ENCODE measurements at places on chromosomes 12 and 14.

GRCh38 chr12:46365951-46366379 lies 6.6 kb downstream of the SLC38A2 start:
- DNase-seq: no peak

GRCh38 chr12:76864791-76865400 lies 13.9 kb downstream of the CSRP2 start:
- no peak for DNase-seq

GRCh38 chr12:11725686-11726085 lies 76.2 kb downstream of the ETV6 start:
- no peak for DNase-seq

DNA sequence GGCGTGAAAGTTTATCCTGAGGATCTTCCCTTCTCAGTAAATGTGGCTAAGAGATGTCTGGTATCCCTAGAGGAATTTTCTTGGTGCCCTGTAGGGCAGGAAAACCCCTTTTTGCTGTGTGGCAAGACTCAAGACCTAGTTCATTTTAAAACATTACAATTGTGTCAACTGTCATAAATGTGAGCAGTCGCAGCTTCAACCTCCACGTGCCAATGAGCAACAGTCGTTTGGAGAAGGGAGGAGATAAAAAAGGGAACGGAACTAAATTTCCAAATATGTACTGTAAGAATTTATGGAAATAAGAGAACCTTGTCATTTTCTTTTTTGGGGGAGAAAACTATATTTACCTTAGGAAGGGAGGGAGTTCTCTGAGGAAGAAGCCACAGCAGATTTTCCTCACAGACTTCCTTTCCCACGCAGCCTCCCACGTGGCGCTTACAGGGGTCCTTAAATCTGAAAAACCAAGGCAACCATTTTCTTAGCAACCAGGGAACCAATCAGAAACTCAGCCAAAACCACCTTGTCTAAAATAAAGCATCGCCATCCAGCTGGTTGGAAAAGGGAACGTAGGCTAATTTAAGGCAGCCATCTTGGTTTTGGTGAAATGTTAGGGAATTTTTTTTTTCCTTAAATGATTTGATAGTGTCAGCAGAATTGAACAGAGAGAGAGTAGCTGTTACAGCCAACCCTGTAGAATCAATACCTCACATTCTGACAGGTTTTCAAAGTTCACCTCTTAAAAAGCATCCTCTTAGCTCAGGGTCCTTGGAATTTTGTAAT lies 99.1 kb downstream of the FIGNL2 start:
- DNase-seq: no peak

DNA sequence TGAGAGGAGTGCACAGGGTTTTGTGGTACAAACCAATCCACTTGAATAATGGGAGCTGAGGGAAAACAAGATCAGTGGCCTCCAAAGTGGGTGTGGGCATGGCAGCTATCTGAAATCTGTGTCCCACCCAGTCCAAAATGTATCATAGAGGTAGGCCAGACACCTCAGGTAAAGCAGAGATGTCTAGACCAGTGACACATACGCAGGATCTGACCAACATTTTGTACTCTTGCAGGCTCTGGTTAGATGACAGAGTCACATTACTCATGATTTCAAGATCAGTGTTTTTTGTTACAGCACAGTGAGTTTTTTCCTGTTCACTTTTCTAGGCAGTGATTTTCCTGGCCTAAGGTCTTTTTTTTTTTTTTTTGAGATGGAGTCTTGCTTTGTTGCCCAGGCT lies 211.8 kb downstream of the PCNX1 start:
- DNase-seq: no peak

DNA sequence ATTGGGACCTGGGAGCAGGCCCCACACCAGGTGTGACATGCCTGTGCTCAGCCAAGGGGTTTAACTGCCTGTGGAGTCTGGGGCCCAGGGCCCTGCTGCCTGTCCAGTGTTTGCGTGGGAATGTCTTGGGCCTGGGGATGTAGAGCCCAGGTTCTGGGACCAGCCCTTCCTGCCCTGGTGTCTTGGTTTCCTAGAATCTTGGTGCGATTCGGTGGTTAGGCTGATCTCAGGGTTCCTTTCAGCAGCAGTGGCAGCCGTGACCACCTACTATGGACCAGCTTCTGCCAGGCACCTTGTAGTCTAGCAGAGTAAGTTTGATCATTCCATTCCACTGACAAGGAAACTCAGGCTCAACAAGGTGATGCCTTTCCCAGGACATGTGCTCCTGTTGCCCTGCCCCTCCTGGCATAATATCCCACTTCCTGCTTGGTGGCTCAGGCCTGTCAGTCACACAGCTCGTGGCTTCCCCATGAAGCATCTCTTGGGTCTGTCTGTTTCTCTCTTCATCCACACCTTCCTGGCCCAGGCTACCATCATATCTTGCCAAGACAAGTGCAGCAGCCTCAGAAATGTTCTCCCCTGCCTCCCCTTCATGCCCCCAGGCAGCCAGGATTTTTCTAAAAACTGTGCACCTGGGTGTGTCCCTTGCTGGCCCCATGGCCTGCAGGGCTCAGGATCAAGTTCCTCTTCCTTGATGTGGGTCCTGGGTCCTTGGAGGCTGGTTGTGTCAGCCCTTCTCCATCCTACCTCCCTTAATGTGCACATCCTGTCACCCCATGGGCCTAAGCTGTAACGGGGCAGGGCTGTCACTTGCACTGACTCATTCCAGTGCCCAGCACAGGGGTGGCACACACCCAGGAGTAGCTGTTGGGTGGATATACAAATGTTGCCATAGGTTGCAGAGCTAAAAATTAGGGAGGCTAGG lies 101.6 kb downstream of the SLC25A47 start:
- DNase-seq: no peak

DNA sequence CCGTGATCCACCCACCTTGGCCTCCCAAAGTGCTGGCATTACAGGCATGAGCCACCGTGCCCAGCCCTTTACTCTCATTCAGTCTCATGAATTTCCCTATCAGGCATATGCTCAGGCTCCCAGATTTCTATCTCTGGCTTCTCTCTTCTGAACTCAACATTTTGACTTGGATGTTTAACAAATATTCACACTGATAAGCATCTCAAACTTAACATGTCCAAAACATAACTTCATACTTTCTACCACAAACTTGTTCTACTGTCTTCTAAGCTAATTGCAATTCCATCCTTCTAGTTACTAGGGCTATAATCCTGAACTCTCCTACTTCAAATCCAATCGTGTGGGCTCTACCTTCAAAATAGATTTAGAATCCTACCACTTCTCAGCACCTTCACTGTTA lies 73.9 kb upstream of the PAWR start:
- no peak for DNase-seq

DNA sequence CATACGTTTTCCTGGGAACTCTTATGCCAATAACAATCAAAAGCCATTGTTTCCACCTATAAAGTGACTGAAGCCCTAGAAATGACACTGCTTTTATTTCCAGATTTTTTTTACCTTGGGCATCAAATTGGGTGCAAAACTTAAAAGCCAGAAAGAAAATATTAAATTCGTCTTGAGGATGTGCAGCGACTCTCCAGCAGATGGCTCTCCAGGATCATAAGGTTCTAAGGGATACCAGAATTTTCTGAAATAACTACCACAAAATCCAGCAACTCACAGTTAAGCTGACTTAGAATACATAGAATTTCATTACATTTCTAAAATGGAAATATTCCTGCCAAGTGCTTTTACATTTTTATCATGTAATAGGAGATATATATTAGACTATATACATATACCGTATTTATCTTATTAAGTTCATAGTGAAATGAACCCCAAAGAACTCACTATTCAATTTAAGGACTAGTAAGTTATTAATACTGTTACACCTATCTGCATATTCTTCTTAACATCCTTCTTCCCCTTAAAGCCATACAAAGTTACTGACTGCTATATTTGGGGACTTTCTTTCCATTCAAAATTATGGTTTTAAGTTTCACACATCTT lies 44.0 kb downstream of the ARMH4 start:
- DNase-seq: peak; percentile 38

DNA sequence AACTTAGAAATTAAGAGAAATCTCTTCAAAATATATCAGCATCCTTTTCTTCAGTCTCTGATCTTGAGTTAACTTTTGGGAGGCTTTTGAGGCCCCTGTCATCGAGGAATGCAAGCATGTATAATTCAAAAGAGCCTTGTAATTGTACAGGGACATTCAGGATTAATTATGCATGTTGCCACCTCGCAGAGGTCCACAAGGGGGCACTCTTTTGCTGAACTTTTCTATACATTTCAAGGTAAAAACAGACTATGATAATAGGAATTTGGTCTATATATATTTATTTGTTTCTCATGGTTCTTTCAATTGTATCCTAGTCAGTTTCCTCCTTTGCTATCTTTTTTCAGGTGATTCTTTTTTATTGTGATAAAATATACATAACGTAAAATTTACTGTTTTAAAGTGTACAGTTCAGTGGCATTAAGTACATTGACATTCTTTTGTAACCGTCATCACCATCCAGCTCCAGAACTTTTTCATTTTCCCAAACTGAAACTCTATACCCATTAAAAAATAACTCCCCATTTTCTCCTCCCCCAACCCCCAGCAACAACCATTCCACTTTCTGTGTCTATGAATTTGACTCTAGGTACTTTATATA lies 47.0 kb upstream of the SLC2A13 start:
- peak; percentile 25 for DNase-seq

GRCh38 chr12:87870061-87870460 lies 159.1 kb downstream of the C12orf50 start:
- peak; percentile 47 for DNase-seq

DNA sequence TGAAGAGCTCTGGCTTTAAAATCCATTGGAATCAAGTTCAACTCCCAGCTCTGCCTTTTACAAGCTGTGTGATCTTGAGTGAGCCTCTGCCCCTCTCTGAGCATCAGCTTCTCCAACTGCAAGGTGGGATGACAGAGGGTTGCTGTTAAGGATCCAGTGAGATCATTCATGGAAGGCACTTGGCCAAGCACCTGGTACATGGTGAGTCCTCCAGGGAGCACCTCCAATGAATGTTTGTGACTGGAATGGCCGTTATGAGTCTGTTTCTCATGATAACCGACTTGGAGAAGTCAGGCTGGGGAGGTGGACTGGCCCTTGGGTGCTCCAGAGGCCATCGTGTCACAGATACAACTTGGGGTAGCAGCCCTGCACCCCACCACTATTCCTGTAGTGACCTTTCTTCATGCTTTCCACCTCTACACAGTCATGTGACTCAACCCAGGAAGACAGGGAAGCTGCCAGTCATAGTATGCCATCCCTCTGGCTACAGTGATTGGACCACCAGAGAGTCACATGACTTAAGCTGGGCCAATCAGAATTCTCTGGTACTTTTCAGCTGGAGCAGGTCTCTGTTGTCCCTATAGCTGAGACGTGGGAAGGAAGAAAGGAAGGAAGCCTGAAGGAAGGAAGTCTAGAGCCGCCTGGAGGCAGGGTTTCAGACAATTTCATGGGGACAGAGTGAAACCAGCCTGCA lies 146.5 kb upstream of the MYL2 start:
- no peak for DNase-seq

DNA sequence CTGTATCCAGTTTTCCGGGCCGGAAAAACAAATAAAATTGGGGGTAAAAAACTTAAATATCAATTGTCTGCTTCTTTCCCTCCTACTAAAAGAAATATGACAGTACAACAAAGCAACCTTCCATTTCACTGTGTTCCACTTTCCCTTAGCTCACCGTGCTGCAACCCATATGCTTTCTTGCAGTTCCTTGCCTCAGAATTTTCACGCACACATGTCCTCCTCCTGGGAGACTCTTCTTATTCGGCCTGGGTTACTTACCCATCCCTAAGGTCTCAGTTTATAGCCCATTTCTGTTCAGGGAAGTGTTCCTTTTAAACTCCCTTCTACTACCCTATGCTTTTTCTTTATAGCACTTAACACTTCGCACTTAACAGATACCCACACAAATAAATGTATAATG lies 4.5 kb upstream of the MAGOHB start:
- peak; percentile 43 for DNase-seq

- no peak for DNase-seq
Measured at GRCh38 chr12:50375802-50376201, 20.6 kb downstream of the FAM186A start.

DNA sequence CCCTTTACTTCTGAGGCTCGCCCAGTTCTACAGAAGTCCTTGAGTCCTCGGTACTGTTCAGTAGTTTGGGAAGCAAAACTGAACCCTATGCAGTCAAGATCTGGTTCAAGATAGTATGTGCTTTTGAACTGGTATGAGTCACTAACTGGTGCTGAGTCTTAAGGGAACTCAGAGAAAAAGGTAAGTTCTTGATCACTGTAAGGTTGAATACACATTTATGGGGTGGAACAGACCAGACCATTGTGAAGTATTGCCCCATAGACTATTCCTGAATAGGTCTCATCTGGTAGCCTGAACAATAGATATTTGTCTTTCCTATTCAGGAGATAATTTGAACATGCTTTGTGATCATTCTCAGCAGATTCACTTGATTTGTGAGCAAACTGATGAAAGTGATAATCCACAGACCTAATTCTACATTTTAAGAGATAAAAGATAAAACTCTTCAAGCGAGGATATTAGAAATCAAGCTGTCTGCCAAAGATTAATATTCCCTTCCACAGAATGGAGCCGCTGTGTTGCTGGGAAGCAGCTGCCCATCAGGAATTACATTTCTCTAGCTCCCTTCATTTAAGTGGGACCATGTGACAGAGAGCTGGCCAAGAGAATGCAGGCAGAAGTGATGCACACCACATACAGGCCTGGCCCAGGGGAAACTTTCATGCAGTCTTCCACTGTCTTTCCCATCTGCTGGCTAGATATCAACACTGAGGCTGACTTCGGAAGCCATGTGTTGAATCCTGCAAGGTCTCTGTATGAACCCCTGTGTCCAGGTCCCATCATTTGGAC lies 369.8 kb upstream of the GARIN6 start:
- DNase-seq: no peak

DNA sequence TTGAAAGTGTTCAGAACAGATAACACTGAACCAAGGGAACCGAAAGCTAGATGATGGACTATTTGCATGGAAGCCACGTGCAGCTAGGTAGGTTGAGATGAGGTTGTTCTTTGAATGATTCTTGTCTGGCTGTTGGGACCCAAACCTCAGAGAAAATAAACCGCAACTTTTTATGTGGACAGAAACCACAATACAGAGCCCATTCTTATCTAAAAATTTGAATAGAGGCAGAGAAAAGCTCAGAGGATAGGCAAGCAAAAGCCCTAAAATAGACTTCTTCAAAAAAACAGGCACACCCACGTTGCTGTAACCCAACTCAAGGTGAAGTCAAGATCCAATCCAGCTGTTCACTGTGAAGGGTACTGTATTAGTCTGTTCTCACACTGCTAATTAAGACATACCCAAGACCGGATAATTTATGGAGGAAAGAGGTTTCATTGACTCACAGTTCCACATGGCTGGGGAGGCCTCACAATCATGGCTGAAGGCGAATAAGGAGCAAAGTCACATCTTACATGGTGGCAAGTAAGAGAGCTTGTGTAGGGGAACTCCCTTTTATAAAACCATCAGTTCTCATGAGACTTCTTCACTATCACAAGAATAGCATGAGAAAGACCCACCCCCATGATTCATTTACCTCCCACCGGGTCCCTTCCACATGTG lies 353.8 kb downstream of the AACS start:
- DNase-seq: no peak

GRCh38 chr12:5262885-5263284 lies 169.0 kb upstream of the NTF3 start:
- no peak for DNase-seq
